ENCODE measurements at places on chromosomes 2 and 18.

GRCh38 chr18:37175727-37176620 lies 347.0 kb downstream of the KIAA1328 start:
- DNase-seq, result no peak

- no peak for DNase-seq
These were observed 22.9 kb downstream of the IGFBP5 start for GRCh38 chr2:216672466-216672865.

DNA sequence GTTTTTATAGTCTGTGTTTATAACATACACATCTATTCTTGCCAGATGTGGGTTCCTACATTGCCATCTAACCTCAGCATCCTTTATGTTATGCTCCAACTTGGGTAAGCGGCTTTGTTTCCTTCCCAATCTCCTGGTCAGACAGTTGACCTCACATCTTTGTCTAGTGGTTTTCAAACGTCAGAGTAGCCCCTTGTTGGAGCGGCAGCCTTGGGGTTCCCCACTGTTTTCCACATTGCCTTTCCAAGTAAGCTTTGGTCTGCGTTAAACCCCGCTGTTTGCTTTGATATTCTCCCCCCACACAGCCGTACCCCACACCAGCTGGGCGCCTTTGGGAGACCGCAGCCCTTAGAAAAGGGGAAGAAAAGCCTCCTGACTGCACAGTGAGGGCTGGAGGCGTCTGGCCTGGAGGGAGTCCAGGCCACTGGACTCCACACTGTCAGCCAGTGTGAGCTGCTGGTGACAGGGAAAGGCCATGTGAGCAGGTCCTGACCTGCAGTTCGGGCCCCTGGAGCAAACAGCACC lies 83.3 kb downstream of the MALT1 start:
- no peak for DNase-seq

DNA sequence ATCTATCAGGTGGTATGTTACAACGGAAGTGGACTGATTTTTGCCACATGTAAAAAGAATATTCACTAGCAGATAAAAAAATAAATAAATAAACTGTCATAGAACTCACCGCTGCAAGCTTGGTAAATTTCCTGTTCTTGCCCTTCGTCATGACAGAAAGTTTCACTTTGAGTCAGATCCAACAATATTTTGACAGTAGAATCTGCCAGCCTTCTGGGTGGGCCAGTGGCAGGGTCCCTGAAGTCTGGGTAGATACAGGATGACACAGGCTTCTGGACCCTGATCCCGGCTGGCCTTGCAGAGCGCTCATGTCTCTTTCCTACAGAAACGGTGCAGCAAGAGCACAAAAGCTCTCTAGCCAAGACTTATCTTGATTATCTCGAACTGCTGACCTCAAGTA lies 97.8 kb upstream of the PMAIP1 start:
- no peak for DNase-seq

DNA sequence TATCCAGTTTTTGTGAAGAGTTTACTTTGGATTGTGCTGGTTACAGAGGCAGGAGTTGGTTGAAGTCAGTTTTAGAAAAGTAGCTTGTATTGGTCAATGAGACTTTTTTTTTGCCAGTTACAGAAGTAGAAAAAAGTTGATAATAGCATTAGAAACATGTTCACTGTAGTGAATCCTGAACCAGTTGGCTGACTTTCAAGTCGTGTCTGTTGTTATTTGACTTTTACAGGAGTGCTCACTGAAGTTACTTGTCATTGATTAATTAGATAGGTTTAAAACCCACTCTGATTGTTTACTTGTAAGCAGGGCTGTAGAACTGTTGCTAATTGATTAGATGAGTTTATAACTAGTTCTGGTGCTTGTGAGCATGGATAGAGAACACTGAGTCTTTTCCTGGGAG lies 312.0 kb upstream of the VWC2L start:
- DNase-seq, result no peak

GRCh38 chr2:134359367-134360081 lies 105.7 kb downstream of the MGAT5 start:
- no peak for DNase-seq

GRCh38 chr2:111957872-111958354 lies 59.5 kb downstream of the MERTK start:
- DNase-seq, result no peak

DNA sequence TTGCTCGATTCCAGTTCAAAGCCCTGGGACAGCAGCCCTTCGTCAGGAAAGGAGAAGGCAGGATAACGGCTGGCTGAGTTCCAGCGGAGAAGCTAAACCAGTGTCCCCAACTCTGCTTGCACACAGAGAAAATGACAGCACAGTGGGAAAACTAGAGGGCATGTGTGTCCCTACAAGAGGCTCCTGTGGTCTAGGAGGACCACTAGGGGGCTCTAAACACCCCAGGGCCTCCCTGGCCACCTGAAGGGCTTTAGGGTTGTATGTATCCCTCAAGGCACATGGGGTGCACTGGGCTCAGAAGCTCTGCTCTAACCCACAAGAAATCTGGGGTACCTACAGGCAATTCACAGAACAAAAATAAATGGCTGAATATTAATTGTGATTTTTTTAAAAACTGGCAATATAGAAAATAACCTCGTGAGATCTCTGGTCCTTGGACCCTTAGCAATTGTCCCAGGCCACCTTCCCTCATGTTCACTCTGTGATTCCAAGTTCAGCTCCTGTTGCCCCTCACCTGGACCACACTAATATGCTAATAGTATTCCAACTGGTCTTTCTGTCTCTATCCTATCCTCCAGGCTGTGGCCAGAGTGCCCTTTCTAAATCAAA lies 17.5 kb downstream of the STAT1 start:
- DNase-seq, result peak; percentile 21

- DNase-seq, result no peak
These were observed 14.5 kb downstream of the CYP26B1 start for GRCh38 chr2:72132981-72133720.

GRCh38 chr2:54704238-54704637 lies 19.2 kb upstream of the EML6 start:
- no peak for DNase-seq

GRCh38 chr2:100742277-100743254 lies 77.4 kb upstream of the NPAS2 start:
- DNase-seq, result no peak

DNA sequence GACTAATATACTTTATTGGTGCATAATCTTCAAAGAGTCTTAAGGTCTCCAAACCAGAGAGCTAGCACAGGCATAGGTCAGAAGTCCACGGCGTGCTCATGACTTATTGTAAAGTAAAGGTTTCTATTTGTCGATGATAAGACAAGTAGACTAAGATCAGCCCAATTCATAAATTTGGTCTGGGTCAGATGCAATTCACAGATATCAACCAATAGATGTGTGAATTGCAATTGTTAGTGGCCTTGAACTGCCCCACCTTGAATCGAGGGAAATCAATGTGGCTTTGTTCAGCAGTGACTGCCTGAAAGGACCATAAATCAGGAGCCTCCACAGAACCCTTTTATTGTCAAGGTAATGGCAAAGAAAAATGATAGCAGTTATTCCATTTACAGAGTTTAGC lies 39.1 kb upstream of the CPS1 start:
- no peak for DNase-seq

- DNase-seq, result no peak
These were observed 48.1 kb downstream of the PSMG2 start for GRCh38 chr18:12750715-12751502.

GRCh38 chr2:190200603-190201002 lies 119.0 kb downstream of the HIBCH start:
- no peak for DNase-seq

DNA sequence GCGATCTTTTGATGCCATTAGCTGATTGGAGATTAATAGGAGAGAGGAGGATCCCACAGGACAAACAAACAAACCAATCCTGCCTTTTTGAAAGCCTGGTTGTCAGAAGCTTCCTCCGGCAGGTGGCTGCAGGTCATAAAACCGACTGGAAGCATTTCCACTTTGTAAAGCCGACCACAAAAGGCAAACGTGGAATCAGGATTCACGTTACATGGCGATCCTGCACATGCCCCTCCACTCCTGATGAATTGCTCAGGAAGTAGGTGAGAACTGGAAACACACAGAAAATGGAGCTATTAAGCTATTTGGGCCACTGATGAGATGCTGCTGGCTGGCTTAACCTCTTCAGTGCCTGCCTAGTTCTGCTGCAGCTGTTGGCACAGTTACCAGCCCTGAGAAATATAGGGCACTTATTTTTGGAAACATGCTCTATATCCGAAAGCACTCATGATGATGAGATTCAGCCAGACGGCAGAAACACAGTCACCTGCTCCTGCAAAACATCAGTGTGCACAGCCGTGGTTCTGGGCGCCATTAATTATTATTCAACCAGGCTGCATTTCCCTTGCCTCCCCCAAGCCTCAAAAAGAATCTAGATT lies 110.3 kb upstream of the ST6GAL2 start:
- no peak for DNase-seq

DNA sequence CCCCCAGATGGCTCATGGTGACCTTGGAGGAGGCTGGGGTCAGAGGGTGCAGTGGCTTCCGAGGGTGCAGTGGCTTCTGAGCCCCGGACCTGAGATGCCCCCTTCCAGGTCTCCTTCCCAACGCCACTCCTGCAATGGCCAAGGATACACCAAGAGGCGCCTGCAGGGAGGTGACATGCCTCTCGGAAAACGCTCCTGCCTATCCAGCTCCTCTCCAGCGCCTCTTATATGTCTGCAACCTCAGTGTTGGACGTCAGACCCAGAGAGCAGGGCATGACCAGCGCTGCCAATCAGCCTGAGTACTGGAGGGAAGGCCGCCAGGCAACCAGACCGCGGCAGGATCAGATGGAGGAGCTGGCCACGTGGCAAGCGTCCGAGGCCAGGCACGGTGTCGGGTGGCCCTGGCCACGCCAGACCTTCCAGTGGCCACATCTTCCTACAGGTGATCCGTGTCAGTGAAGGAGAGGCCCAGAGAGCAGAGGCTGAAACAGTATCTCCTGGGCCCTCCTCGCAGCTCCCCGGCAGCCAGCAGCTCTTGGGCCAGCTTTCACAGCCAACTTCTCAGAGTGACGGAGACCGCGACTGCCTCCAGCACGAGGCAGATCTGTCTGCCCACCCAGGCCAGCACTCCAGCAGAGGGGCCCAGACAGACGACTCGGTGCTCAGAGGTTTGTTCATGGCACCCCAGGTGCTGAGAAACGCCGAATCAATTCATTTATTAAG lies 199.5 kb upstream of the SALL3 start:
- no peak for DNase-seq

- DNase-seq, result no peak
These were observed 69.9 kb upstream of the ST3GAL5 start for GRCh38 chr2:85958731-85959130.

GRCh38 chr2:128792476-128793054 lies 473.9 kb upstream of the HS6ST1 start:
- no peak for DNase-seq

DNA sequence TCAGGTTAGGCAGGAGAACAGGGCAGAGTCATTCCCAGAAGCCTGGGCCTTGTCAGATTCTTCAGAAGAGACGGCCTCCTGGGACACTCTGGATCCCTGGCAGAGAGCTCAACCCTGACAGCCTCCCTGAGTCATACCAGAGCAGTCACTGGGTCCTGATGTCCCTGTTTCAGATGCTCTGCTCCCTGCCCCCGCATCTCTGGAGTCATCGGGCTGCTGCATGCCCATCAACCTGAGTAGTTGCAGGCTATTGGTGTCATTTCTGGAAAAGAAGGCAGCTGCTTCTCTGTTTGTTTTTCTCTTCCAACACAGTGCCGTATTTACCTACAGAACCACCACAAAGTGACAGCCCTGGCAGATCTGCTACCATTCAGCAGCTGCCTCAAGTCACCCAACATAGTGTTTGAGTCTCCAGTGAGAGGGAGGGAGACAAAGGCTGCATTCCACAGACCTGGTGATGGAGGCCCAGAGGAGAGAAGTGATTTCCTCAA lies 145.1 kb downstream of the B3GNT2 start:
- no peak for DNase-seq

DNA sequence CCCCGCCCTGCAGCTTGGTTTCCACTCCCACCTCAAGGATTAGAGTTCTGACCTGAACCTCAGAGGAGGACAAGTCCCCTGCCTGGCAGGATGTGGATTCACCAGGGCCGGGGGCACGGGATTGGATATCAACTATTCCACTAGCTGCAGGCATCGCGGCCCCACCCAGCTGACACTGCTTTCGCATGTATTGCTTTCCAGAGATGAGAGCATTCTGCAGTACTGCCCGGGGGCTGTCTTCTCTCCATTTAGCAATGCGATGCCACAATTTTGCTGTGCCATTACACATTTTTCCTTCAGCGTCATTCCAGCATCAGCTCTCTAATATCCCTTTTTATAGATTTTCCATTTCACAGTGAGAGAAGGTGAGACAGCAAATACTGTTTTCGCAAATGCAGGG lies 42.0 kb downstream of the CTIF start:
- DNase-seq, result no peak

GRCh38 chr2:128535953-128536352 lies 217.3 kb upstream of the HS6ST1 start:
- DNase-seq, result no peak

GRCh38 chr2:152072011-152072410 lies 26.8 kb downstream of the CACNB4 start:
- DNase-seq, result no peak

GRCh38 chr2:88751768-88752167 lies 60.3 kb downstream of the RPIA start:
- no peak for DNase-seq

- DNase-seq, result no peak
These were observed 548.0 kb upstream of the SALL3 start for GRCh38 chr18:78431606-78432005.

GRCh38 chr2:108701208-108701607 lies 18.1 kb upstream of the RANBP2 start:
- no peak for DNase-seq

GRCh38 chr2:125386074-125386473 lies 1269.9 kb upstream of the GYPC start:
- DNase-seq, result no peak

- no peak for DNase-seq
These were observed 247.9 kb downstream of the ATAD2B start for GRCh38 chr2:23679044-23679443.

GRCh38 chr2:44880125-44880483 lies 61.4 kb upstream of the SIX3 start:
- no peak for DNase-seq

GRCh38 chr2:102069311-102069974 lies 73.1 kb upstream of the IL1R1 start:
- no peak for DNase-seq

GRCh38 chr18:32906506-32907310 lies 133.9 kb upstream of the KLHL14 start:
- DNase-seq, result no peak

GRCh38 chr2:62344472-62344871 lies 148.6 kb downstream of the B3GNT2 start:
- DNase-seq, result peak; percentile 16

GRCh38 chr2:100902817-100903405 lies 83.0 kb downstream of the NPAS2 start:
- no peak for DNase-seq

- no peak for DNase-seq
These were observed 458.8 kb upstream of the MEX3C start for GRCh38 chr18:51656249-51656648.

DNA sequence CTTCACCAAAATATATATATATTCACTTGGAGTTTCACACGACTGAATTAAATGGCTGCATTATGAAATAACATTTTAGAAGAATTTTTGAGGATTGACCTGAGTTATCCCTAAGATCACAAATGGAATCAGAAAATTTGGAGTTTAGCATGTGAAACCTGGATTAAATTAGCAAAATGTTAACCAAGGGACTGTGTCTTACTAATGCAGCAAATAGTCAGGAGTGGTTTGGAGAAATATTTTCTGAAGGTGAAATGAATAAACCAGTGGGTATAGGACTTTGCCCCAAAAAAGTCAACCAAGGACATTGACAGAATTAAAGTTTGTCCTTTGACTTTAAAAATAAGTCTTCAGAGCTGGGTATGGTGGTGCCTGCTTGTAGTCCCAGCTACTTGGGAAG lies 111.2 kb downstream of the PRPF40A start:
- no peak for DNase-seq

GRCh38 chr2:160252278-160252887 lies 52.3 kb upstream of the ITGB6 start:
- DNase-seq, result no peak
